ENCODE measurements at places on chromosomes 13 and 19. TPM values are rescaled to one million over a fixed set of nuclear protein-coding genes. Genes with fewer than 3 reads are reported as not detected.

Gene SLC46A3
- 5.2 TPM for total RNA-seq

Gene RGCC
- 212 TPM for total RNA-seq

Gene COMP
- total RNA-seq, result 0.98 TPM

Gene ZNF699
- 11.0 TPM for total RNA-seq

Gene TBC1D17
- total RNA-seq, result 34.9 TPM

Gene DLL3
- total RNA-seq, result not detected

Gene KANK3
- total RNA-seq, result 20.9 TPM

Gene NLRP5
- not detected for total RNA-seq

Gene IFNL1
- not detected for total RNA-seq

Gene PBX4
- 5.2 TPM for total RNA-seq

Gene NCLN
- total RNA-seq, result 34.9 TPM
